ENCODE measurements at places on chromosomes 5 and 9. TPM values are rescaled to one million over a fixed set of nuclear protein-coding genes. Genes with fewer than 3 reads are reported as not detected.

The ZNG1F gene
- 14.4 TPM for total RNA-seq

The CDKN2AIPNL gene
- 16.6 TPM for total RNA-seq

- DNase-seq: peak; percentile 77
- H3K4me3 ChIP-seq: peak overlapping the region; percentile 92
- no peaks in the 10 kb centered on the region for H3K27me3 ChIP-seq
- peaks cover 35% of the 10 kb centered on the region for H3K4me1 ChIP-seq
- H3K27ac ChIP-seq: peak overlapping the region; percentile 100
Observed at GRCh38 chr9:133147412-133148198, 16.1 kb downstream of the GBGT1 start.

GRCh38 chr5:168898247-168898911 lies 319.2 kb upstream of the PANK3 start:
- H3K27me3 ChIP-seq: peaks cover 39% of the 10 kb centered on the region
- no peaks in the 10 kb centered on the region for H3K36me3 ChIP-seq
- no peak for DNase-seq
- H3K4me3 ChIP-seq: no peak overlapping the region
- peaks cover 2% of the 10 kb centered on the region for H3K4me1 ChIP-seq
- H3K27ac ChIP-seq: no peak overlapping the region

DNA sequence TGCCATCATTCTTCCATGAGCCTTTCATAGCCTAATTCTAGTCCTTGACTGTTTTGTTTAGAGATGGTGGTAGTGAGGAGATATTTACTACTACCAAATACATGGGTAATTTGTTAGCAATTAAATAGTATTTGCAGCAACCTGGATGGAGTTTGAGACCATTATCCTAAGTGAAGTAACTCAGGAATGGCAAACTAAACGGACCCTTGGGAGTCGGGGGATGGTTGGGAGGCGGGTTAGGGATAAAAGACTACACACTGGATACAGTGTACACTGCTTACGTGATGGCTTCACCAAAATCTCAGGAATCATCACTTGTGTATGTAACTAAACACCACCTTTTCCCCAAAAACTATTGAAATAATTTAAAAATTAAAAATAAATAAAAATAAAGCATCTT lies 809.2 kb upstream of the ZNF608 start:
- H3K36me3 ChIP-seq: no peaks in the 10 kb centered on the region
- H3K4me1 ChIP-seq: no peaks in the 10 kb centered on the region
- H3K4me3 ChIP-seq: no peak overlapping the region
- no peak for DNase-seq

Data from T-helper 17 cell (primary cell).